T-cell (primary cell): ENCODE measurements at places on chromosomes 13 and 19.
A peak's percentile ranks its signal among the peaks of the same experiment; 100 is the strongest.

DNA sequence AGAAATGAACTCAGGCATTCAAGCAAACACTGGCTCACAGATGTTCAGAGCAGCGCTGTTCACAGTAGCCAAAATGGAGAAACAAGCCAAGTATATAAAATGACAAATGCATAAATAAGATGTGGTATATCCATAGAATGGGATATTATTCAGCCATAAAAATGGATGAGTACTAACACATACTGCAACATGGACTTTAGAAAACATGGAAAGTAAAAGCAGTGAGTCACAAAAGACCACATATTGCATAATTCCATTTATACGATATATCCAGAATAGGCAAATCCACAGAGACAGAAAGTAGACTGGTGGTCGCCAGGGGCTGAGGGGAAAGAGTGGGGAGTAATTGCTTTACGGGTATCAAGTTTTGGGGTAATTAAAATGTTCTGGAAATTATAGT, 6.6 kb downstream of the ZNF837 start:
- DNase-seq: no peak

DNA sequence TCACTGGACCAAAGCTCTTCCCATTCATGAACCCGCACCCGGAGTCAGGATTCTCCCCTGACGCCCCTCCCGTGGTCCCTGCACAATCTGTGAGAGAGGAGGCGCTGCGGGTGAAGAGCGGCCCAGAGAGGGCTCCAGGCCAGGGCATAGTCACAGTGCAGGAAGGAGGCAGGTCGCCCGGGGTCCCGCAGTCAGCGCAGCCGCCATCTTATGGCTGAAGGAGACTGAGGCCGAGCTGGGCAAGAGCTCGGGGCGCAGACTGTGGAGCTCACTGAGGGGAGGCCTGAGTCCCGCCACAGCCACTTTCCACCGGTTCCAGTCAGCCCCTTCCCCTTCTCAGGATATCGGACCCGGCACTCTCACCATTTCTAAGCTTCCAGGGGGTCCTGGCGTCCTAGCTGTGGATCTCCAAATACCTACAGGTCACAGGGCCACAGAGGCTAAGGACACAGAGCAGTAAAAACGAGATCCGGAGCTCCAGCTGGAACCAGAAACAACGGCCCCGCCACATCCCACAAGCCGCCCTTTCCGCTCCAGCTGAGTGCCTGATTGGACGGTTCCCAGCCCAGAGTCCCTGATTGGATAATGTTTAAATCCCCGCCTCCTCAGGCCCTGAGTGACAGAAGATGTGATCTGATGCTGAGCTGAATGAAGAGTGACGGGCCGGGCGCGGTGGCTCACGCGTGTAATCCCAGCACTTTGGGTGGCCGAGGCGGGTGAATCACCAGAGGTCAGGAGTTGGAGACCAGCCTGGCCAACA, at the start of gene ZNF99:
Gene ZNF99 (minus strand): TSS at position 501 of the 760 bp plus-strand sequence. CDS start 135 bp downstream, at position 366.
- no peak for DNase-seq

DNA sequence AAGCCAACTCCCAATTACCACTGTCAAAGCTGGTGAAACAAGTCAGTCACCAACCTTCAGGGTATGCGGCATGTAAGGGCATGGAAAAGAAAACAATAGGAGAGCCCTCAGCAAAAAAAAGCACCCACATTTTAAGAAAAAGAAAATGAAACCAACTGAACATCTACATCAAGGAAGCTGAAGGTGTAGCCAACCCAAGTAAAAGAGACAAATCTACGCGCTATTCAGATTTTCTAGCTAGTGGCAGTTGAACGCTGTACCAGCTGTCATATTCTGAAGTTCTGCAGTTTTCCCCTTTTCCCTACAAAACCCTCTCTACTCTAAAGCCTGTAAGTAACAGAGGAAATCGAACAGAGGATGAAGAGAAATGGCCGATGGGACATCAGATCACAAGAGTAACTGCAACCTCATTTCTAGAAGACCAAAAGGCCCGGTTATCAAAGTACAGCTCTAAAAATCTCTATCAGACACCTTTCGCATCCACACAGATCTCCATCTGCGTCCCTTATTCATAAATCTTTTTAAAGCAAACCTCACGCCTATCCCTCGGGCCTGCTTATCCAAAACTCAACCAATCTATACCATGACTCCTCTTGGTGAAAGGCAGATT, 1.4 kb downstream of the MYCBP2 start:
- no peak for DNase-seq

DNA sequence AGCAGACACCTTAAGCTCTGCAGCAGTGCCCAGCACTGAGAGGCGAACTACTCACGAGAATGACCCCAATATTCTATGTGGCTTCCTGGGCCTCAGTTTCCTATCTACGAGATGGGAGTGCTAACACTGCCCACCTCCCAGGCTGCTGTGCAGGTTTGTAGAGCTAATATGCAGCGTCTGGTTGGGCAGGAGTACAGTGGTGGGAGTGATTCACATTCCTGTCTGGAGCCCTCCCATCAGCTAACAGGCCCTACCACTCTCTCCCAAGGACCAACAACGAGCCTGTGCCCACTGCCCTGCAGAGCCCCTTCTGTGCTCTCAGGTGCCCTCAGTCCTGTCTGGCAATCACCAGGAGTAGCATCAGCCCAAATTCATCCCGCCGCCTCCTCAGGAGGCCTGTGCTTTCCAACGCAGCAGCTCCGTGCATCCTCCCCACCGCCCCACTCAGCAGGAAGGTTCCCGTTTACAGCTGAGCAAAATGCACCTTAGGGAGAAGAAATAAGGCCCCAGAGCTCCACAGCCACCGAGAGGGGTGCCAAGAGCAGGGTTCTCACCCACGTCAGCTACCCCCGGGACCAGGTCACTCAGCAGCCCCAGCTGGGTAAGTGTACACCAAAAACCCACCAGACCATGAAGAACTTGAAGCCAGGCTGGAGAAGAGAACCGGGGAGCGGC, 6.6 kb downstream of the AKT2 start:
- DNase-seq: no peak

GRCh38 chr19:38932425-38933179, 1.9 kb downstream of the MRPS12 start:
- no peak for DNase-seq

DNA sequence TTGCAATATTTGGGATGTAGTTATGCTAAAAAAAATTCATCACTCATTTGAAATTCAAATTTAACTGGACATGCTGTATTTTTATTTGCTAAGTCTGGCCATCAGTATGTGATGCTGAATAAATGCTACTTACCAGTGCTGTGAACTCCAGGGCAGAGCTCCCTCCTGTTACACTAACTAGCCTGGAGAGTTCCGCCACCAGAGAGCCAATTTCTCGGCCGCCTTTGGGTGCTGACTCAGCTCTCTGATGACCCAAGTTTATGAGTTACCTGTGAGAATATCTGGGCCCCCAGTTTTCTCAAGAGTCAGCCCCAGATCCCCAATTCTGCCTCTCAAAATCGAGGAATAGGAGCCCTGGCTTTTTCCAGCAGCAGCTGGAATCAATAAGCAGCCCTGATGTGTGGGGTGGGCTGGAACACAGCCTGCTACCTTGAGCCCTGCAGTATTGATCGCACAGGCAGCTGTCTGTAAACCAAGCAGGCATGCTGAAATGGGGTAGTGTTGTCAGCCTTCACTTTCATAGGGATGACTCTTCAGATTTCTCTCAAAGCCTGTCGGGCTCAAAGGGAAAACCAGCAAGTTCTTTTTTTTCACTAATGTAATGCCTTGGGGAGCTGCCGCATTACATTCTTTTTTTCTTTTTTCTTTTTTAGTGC, 113.7 kb downstream of the DNAJC15 start:
- no peak for DNase-seq

DNA sequence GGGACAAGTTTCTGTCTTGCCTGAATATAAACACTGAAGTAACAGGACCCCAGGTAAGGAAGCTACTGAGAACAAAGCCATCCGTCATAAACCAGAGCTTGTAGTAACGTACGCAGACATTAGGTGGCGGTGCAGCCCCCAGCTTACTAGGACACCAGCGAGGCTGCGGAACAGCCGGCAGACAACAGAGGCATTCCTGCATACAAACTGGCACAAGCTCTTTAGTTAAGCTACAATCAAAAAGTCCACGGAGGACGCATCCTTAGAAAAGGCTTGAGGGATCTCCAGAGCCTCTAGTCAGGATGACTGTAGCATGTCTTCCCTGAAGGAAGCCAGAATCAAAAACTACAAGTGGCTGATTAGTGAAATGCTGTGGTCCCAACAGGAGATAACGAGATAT, 26.2 kb downstream of the ZNF160 start:
- no peak for DNase-seq

DNA sequence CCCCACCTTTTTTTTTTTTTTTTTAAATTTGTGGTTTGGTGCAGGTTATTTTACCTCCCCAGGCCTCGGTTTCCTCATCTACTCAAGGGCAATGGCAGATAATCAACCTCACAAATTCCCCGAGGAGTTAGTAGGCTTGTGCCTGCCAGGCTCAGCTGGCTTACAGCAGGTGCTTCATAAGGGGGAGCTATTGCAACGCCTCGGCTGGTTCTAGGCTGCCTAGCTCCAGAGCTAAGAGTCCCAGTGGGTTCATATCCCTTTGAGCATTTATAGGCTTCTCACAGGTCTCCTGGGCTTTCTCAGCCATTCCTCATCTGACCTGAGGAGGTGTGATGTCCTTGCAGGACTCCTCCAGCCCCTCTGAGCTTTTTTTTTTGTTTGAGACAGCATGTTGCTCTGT, 10.6 kb downstream of the BCKDHA start:
- no peak for DNase-seq

GRCh38 chr13:26539738-26540292, 17.7 kb upstream of the WASF3 start:
- no peak for DNase-seq

DNA sequence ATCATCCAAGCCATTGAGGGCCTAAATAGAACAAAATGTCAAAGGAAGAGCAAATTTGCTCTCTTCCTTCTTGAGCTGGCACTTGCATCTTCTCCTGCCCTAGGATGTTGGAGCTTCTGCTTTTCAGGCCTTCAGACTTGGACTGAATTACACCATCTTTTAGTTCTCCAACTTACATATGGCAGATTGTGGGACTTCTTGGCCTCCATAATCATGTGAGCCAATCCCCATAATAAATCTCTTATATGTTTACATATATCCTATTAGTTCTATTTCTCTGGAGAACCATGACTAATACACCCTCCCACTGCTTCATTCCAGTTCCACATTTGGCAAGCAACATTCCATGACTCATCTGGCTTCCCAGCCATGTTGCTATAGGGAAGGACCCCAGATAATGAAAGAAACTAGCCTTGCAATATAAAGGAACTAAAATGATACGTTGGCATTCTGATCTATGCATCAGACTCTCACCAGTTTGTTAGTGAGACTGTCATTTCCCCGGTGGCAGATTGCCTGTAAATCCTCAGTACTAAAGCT, 11.0 kb upstream of the ACOD1 start:
- DNase-seq: no peak

GRCh38 chr13:111610081-111610480, 289.6 kb downstream of the TEX29 start:
- DNase-seq: no peak

DNA sequence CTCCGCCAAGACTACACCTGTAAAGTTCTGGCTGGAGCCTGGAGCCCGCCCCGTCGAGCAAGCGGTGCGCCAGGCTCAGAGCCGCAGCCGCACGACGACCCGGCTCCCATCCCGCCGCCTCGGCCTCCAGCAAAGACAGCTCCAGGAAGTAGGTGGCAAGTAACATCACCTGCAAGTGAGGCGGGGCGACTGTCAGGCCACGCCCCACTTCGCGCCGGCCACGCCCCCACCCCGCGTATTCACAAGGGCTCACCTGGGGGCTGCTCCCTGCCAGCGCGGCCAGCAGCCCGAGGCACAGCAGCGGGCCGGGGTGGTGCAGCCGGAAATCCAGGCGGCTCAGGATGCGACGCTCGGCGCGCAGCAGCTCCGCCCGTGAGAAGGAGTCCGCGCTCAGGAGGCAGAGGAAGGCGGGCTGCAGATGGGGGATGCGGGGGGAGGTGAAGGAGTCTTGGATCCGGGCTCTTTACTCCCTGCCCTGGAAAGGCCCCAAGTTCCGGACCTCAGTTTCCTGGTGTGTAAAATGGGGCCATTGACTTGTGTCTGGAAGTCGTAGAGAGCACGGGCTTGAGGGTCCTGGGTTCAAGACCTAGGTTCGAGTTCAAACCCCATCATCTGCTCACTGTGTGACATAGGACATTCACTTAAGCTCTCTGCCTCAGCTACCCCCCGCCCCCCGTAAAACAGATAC, 3.2 kb downstream of the CCNP start:
- peak; percentile 23 for DNase-seq

GRCh38 chr13:105773241-105773640, 762.2 kb downstream of the EFNB2 start:
- no peak for DNase-seq

GRCh38 chr13:76019421-76020044, 383.4 kb downstream of the LMO7 start:
- DNase-seq: no peak

- DNase-seq: peak; percentile 73
Observed at GRCh38 chr19:50556282-50557008, 11.8 kb downstream of the LRRC4B start.

DNA sequence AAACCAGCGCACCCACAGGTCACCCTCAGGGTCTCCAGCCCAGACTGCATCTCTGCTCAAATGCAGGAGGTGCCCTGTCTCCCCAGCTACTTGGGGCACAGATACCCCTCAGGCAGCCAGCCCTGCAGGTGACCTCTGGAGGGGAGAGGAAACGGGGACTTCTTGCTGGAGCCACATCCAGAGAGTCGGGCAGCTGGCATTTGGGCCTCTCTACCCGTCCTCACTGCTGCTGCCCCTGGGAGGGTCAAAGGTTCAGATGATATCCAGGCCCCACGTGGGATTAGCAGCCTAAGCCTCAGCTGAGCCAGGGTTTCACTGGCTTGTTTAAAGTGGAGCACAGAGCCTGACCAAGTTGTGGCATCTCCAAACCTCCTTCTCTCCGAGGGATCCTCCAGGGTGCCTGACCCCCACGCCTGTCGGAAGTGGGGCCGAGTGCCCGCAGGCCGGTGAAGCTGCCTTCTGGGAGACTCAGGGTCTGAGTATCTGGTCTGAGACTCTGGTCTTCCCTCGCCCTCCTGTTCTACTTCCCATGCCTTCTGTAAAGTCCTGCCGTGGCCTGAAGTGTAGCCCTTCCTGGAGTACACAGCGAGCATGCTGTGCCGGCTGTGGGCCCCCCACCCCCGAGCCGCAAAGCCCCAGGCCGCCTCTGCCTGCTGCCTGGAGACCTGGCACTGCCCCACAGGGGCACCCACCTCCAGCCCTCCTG, 2.1 kb downstream of the RASA3 start:
- no peak for DNase-seq

GRCh38 chr19:36773223-36773579, 594 bp upstream of the ZNF850 start:
- no peak for DNase-seq

DNA sequence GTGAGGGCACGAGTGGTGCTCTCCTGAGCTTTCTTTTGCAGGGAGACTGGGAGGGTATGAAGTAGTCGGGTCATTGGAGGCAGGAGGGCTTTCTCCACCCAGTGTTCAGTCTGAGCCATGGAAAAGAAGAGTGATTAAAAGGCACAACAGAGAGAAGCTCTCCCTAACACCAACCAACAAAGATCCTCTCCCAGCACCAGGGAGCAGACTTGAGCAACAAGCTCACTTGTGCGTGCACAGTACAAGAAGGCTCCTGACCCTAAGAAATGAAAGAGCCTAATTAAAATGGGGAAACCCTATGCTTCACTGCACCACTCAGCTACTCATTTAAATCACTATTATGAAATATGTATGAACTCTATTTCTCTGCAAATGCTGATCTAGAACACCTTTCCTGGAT, 276.3 kb upstream of the SOX21 start:
- DNase-seq: no peak
